ENCODE measurements at places on chromosomes 6 and 20. TPM values are rescaled to one million over a fixed set of nuclear protein-coding genes. Genes with fewer than 3 reads are reported as not detected.

Gene DDO
- total RNA-seq, result not detected

Gene TOX2
- total RNA-seq, result 1.5 TPM

Gene SNAP91
- 3.0 TPM for total RNA-seq

Gene ADGRG6
- 72.3 TPM for total RNA-seq

Gene RSPO3
- 32.3 TPM for total RNA-seq

Gene SRC
- total RNA-seq, result 70.3 TPM

Gene CGA
- total RNA-seq, result 30.3 TPM

Gene TFAP2C
- total RNA-seq, result 71.7 TPM

Gene HLA-DOB
- 0.88 TPM for total RNA-seq

Gene PXDC1
- 23.6 TPM for total RNA-seq

Gene POU5F1
- not detected for total RNA-seq

Gene AIG1
- total RNA-seq, result 37.8 TPM

Gene CCM2L
- 0.19 TPM for total RNA-seq

Gene WFDC12
- not detected for total RNA-seq

Gene SEL1L2
- not detected for total RNA-seq

Gene FAM217A
- total RNA-seq, result not detected

Gene NMBR
- 0.22 TPM for total RNA-seq

Gene IL17A
- not detected for total RNA-seq

Gene OR2B6
- total RNA-seq, result not detected

Gene PPIL1
- 35.1 TPM for total RNA-seq
